GOT3 (cell line): ENCODE measurements at places on chromosomes 5 and 9.

DNA sequence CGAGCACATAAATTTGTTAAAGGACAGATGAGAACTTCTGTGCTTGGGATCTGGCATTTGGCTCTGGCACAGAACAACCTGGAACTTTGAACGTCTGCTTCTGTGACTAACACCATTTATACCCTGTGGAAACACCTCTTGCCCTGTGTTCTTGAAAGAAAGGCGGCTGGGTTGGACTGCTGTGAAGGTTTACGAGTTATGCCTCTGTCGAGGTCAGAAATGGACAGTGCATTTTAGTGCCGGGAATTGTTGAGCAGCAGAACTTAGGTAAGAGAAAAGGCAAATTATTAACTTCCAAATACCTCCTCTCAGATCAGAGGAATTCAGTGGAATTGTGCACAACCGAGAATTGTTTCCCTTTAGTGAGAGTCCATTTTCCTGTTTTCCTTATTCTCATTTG is 14.1 kb upstream of the INIP start:
- DNase-seq = no peak

- no peak for DNase-seq
Measured at GRCh38 chr9:35891646-35892045, 14.4 kb upstream of the HRCT1 start.

GRCh38 chr9:37339923-37340322 is 82.6 kb upstream of the GRHPR start:
- DNase-seq = no peak

DNA sequence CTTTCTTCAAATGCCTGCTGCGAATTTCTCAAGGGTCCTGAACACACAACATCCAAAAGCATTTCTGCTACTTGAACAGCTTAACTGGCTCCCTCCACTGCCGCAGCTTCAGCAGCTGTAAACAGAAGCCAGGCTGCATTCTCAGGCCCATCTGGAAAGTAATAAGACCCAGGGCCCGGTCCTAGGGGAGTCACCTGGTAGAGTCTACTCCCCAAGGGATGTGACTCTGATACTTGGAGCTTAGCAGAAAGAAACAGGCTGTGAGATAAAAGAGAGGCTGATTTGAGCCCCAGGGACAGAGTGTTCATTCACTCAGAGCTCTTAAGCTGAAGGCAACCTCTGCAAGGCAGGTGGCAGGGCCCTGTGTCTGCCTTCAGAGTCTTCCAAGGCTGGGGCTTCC is 356.8 kb downstream of the SPOCK1 start:
- DNase-seq = no peak

DNA sequence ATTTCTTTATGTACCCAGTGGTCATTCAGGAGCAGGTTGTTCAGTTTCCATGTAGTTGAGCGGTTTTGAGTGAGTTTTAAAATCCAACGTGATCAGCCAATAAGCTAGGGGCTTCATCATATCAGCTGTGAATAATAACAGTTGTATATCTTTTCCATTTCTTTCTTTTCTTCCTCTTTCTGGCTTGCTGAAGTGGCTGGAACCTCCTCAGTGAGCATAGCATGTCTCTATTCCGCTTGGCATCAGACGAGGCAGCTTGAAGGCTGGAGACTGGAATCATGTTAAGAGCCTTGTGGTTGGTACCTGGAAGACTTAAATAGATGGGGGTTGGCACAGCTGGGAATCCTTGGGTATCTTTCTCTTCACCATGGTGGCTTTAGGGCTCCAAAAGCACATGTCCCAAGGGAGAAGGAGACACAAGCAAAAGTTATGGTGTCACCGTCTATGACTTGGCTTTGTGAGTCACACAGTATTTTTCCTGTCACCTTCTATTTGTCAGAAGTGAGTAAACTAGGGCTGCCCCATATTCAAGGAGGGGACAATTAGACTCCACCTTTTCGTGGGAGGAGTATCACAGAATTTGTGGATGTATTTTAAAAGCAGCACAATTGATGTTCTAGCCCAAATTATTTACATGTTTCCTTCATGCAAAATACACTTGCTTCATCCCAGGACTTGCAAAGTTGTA is 38.0 kb upstream of the RETREG1 start:
- DNase-seq = no peak

GRCh38 chr5:54743997-54744788 is 226.6 kb downstream of the SNX18 start:
- DNase-seq = peak; percentile 25

GRCh38 chr5:131222731-131223130 is 41.1 kb upstream of the CDC42SE2 start:
- DNase-seq = no peak

DNA sequence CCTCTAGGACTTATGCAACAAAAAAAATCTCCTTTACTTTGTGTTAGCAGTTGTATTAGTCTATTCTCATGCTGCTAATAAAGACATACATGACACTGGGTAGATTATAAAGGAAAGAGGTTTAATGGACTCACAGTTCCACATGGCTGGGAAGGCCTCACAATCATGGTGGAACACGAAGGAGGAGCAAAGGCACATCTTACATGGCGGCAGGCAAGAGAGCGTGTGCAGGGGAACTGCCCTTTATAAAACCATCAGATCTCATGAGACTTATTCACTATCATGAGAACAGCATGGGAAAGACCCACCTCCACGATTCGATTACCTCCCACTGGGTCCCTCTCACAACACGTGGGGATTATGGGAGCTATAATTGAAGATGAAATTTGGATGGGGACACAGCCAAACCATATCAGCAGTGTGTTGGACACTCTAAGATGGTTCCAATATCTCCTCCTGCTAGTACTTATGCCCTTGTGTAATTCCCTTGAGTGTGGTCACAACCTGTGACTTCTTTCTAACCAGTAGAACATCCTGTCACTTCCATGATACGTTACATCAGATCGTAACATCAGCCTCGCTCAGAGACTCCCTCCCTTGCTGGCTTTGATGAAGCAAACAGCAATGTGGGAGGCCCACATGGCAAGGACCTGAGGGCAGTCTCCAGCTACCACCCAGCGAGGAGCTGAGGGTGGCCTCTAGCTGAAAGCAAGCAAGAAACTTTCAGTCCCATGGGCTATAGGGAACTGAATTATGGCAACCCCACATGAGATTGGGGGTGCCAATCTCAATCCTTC is 113.5 kb upstream of the PITX1 start:
- no peak for DNase-seq

- no peak for DNase-seq
Measured at GRCh38 chr9:117671468-117671867, 32.7 kb upstream of the TLR4 start.

GRCh38 chr9:115058684-115059315 is 59.2 kb downstream of the TNC start:
- DNase-seq = no peak
